ENCODE measurements at places on chromosomes 1 and 21.

GRCh38 chr1:38341694-38342093, 295.1 kb upstream of the POU3F1 start:
- no peak for DNase-seq

DNA sequence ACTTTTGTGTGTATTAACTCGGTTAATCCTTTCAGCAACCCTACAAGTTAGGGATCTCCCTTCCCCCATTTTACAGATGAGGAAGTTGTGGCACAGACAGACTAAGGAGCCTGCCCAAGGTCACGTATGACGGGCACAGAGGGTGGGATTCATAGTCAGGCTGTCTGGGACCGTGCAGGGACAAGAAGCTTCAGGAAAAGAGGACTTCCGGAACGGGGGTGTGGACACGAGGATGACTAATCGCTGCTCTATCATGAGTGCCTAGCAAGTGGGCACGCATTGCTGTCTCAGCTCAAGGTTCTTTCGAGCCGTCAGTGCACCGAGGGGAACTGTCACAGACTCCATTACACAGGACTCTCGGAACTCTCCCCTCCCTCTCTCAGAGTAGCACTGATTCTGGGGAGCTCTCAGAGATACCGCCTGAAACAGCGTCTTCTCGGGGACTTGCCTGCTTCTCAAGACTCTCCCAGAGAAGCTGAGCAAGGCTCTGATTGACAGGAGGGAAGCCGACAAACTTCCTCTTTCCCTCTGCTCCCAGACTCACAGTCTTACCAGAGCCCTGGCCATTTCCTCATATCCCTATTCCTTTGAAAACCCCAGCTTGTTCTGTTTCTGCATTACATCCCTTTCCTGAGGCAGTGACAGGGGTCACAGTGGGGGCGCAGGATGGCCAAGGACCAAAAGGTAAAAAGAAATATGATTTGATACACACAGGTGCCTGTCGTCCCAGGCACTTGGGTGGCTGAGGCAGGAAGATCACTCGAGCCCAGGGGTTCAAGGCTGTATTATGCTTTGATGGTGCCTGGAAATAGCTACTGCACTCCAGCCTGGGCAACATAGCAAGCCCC, 14.4 kb downstream of the FHAD1 start:
- DNase-seq, result no peak

- no peak for DNase-seq
Measured at GRCh38 chr1:30613188-30613587, 110.2 kb downstream of the MATN1 start.

- no peak for DNase-seq
Measured at GRCh38 chr1:230127105-230128054, 60.3 kb downstream of the GALNT2 start.

- DNase-seq, result no peak
Measured at GRCh38 chr1:38565020-38565491, 294.5 kb downstream of the RRAGC start.

DNA sequence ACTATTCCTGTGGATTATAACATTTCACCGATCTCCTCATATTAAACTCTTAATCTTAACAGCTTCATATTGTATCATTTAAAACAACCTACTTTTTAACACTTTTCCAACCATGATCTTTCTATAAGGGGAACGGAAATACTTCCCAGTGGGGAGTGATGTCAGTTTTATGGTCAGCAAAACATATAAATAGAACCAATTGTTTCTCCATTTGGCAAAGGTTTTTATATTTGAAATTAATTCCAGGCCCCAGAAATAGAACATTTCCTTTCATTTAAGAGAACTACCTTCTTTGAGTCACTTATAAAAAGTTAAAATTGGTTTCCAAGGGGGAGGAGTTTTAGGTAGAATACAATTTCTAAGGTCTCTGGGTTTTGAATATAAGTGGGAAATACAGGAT, 189.6 kb downstream of the TGFBR3 start:
- DNase-seq, result no peak

GRCh38 chr1:41476807-41477361, 7.6 kb downstream of the EDN2 start:
- no peak for DNase-seq

- DNase-seq, result no peak
Measured at GRCh38 chr1:214413315-214413714, 132.4 kb downstream of the SMYD2 start.

GRCh38 chr1:1041092-1041523, 21.2 kb downstream of the AGRN start:
- DNase-seq, result no peak

- DNase-seq, result no peak
Measured at GRCh38 chr1:239583536-239583935, 197.2 kb downstream of the CHRM3 start.

DNA sequence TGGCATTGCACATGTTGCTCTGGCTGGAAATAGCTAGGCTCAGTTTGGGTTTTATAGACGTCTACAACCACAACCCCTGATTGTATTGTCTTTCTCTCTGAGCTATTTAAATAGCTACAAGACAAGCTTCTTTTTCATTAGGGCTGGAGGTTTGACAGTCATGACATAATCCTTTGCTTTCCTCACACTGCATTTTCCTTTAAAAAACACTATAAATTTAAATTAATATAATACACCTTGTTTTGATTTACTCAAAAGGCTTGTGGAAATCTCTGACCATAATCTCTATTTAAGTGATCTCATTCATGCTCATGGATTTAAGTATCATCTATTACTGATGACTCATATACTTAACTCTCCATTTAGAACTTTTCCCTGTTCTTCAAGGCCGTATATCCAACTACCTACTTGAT, 50.4 kb upstream of the PTGFR start:
- no peak for DNase-seq

GRCh38 chr1:74513411-74514300, 1.2 kb upstream of the LRRC53 start:
- no peak for DNase-seq

GRCh38 chr1:54887665-54888071, 673 bp upstream of the DHCR24 start:
- no peak for DNase-seq

GRCh38 chr1:33836911-33837310, 27.0 kb upstream of the HMGB4 start:
- DNase-seq, result no peak
